ENCODE measurements at places on chromosomes 2 and 18.

DNA sequence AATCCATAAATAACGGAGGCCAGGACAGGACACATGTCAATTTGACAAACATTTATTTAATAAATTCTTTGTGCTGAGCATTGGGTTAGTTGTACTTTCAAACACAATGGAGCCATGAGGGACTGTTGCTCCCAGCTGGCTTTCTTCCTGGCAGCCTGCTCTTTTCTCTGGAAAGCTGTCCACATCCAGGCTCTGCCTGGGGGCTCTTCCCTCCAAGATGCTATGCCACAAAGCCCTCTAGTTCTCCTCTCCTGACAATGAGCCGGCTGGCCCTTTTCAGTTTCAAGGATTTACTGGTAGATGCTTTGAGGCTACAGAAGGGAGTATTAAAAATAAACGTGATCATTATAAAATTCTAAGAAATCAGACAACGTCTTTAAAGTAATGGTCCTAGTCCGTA, 44.1 kb upstream of the SLC14A2 start:
- no peak for DNase-seq

DNA sequence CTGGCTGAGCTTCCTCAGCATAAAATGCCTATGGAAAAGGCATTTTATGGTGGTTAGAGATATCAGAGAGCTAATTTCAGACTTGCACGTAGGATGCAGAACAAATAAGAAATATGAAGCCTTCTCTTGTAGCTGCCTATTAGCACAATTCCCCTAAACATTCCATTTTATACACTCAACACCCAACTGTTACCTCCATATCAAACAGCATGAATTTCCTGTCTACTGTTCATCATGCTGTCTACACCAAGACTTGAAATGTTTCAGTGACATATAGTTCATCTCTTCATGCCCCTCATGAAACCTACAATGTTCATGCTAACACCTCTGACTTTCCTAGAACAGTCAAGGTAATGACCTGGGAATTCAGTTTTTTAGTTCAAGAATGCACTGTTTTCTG, 249.9 kb downstream of the PIEZO2 start:
- DNase-seq: no peak

GRCh38 chr18:36811430-36811829, 17.4 kb downstream of the TPGS2 start:
- DNase-seq: no peak

DNA sequence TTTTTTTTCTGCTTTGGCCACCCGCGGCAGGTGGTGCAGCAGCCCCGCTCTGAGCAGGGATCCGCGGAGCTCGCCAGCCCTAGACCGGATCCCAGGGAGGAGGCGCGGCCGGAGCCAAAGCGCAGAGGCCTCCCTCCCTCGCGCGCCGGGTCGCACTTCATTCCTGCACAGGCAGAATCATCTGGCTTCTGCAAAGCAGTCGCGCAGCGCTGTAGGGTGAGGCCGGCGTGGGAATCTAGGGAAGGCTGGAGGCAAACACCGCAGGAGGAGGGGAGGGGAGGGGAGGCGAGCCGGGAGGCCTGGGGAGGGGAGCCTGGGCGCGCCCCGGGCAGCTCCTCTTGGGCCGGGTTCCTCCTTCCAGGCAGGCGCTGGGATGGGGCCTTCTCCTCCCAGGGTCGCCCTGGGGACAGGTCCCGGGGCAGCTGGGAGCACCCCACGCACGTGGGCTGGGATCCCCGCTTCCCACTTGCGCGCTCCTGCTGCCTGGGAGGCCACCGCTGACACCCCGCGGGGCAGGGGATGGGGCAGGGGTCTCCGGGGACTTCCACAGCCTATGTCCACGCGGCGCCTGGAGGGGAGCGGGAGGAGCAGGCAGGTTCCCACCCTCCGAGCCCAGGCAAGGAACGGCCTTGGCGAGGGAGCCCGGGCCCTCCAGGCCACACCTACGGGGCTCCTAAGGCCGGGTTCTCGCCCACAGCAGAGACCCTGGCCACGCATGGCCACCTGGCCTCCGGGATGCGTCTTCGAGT, 45.0 kb downstream of the MBP start:
- DNase-seq: peak; percentile 18

- no peak for DNase-seq
Observed at GRCh38 chr2:36676364-36676763, 20.1 kb upstream of the VIT start.
